ENCODE measurements at places on chromosomes 6 and 20.

DNA sequence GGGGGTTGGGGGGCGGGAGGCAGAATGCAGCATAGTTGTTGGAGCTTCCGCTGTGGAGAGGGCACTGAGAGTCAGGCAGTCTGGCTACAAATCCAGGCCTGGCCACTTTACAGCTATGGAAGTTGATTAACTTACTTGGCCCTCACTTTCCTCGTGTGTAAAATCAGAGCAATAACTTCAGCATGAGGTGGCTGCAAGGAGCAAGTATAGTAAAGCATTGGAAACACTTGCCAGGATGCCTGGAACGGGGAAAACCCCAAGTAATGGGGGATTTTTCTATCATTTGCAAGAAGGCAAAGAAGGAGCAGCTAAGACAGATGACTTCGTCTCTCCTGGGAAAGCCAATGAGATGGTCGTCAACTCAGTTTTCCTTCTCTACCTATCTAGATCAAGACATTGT is 35.8 kb downstream of the AGPAT4 start:
- DNase-seq, result no peak

DNA sequence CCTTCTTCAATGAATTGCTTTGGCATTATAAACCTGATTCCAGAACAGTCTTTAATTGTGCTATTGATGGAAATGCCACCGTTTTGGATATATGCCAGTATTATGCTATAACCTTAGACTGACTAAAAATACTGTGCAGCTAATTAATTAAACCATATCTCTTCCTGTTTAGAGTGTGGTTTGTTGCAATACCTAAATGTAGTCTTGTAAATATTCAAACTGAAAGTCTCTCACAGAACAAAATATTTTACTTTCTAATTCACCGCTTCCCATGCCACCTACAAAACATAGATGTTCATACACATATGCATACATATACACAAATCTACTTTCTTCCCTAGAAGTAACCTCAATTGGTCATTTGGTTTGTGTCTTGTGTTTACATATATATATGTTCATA is 126.6 kb downstream of the SIM1 start:
- DNase-seq, result no peak

GRCh38 chr6:41589223-41589622 is 43.0 kb downstream of the FOXP4 start:
- DNase-seq, result no peak

- DNase-seq, result no peak
Observed at GRCh38 chr6:57108691-57109090, 18.7 kb downstream of the ZNF451 start.

DNA sequence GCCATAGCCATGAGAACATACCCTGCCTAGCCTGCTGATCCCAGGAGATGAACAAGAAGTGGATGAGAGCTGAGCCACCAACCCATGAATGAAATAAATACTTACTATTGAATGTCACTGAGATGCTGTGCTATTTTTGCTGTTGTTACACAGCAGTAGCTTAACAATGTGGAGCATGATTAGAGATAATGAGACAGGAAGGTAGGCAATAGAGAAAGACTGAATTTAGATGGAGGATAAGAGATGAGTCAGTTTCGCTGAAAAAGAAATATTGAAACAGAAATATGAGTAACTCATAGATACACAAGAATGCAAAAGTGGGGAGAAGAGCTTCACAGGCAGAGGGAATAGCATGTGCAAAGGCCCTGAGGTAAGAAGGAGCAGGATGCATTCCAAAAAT is 94.9 kb upstream of the TOP1 start:
- DNase-seq, result no peak

GRCh38 chr6:24376871-24377270 is 19.0 kb upstream of the DCDC2 start:
- DNase-seq, result no peak

- no peak for DNase-seq
Observed at GRCh38 chr6:91142154-91142553, 555.3 kb upstream of the MAP3K7 start.

GRCh38 chr6:158642097-158642601 is 2.4 kb downstream of the DYNLT1 start:
- no peak for DNase-seq

- DNase-seq, result no peak
Observed at GRCh38 chr20:59939879-59940128, 301 bp downstream of the PPP1R3D start.

- DNase-seq, result no peak
Observed at GRCh38 chr20:37948956-37949355, 46.0 kb downstream of the VSTM2L start.

GRCh38 chr6:123830120-123830519 is 26.5 kb downstream of the NKAIN2 start:
- no peak for DNase-seq

DNA sequence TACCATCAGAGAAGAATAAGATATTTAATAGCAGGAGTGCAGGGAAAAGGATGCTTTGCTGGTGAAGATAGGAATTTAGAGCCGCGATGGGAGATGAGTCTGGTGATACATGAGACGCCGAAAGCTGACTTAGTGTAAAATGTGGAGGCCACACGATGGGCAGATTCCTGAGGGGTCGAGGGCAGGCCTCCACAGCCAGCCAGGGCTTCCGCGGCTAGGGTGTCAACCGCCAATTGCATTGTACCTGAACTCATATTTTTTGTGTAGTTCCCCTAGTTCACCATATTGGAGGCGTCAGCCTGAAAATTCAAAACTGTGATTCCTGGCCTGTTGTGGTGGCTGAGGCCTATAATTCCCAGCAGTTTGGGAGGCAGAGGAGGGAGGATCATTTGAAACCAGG is 8.5 kb downstream of the ETV7 start:
- DNase-seq, result no peak

DNA sequence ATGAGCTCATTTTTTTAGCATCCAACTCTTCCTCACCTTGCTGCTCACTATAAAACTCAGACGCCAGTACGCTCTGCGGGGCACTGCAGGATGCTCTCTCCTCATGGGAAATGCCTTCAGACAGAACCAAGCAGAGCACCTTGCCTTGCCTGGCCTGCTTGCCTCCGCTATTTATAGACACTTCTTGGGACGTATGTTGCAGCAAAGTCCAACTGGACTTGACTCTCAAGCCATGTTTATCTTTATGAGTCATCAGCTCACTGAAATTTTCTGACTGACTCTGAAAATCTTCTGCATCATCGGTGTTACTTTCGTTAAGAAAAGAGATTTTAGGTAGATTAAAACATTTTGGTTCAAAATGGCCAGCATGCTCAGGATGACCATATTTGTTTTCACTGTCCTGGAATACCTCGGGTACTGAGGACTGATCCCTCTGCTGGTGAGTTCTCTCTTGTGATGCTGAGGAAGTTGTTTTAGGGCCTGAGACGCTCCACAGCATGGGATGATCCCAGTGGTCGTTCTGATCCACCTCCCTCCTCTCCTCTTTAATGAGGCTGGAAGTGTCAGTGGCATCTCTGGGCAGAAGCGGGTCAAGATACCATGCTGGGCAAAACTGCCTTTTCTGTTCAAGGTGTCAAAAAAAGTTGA is 204.5 kb downstream of the KIF16B start:
- DNase-seq, result no peak

DNA sequence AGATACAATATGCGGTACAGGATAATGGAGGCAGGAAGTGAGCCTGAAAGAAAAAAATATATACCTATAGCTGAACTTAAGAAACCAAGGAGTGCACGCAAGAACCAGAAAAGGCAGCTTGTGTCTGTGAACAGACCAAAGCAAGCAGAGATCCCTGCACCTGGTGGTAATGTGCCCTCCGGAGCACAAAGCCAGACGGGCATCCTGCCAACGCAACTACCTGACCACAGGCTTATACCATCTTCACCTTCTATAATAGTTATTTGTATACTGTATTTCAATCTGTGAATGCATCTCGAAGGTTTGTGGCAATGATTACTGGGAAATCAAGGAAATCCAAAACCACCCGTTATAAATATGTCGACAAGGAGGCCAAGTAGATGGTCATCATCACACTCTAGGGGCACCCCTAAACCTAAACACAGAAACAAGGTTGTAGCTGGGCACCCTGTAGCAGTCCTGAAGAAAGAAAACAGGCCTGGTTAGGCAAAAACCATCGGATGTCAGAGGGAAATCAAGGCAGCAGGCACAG is 801 bp downstream of the FBXL4 start:
- peak; percentile 22 for DNase-seq

DNA sequence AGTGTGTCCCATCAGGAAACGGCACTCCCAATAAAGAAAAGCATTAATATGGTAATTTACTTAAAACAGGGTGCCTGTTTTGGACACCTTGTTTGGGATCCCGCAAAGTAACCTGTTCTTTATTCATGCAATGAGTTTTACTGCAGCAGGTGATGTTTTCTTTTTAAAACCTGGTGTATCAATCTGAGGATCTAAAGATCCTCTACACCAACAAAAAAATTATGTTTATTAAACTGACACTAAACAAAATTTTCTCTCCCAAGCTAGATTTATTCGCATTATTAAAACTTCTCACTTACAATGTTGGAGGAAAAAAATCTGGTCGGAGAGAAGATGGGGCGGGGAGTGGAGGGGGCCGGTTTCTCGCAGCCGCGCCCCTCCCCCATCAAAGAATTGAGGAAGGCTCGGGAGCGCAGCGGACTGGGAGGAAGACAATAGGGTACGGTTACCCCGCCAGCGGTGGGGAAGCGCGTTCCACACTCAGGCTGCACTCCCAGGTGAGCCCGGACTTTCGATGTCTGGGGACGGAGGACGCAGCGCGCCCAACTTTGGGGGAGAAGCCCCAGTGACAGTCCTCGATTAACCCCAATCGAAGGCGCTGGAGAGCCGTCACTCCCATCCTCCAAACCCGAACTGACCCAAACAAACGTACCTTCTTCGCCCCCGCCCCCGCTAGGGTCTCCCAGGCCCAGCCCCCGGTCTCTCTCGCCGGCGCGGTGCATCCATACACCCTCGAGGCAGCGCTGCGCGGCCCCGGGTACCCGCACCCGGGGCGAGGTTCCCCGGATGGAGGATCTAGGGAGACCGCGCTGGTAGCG is 1.3 kb downstream of the CD24 start:
- DNase-seq, result no peak

- DNase-seq, result no peak
Observed at GRCh38 chr6:166278579-166279392, 29.4 kb downstream of the PRR18 start.

GRCh38 chr6:4801491-4802110 is 25.4 kb downstream of the CDYL start:
- no peak for DNase-seq

DNA sequence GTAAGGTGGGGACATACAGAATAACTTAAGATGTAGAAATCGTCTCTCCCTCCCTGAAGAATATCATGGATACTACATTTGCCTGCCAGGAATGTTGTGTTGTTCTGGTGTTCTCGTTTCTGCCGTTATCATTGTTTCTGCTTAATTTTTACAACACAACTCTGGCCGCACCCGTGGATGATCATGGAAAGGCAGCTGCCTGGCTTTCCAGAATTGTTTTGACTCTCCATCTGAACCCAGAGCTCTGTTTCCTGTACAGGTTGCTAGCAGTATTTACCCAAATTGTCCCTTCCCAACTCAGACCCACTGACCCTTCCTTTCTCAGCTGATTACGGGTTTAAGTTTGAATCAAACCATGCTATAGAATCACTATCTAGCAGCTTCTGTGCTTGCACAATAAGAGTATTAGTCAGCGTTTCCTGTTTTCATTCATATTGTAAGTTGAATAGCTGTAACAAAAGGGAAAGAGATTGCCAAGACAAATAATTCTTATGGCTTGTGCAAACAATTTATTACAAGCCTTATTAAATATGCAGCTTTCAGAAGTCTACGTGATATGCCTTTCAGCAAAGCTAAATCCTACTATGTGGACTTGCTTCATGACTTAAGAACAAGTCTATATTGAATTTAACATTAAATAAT is 139.0 kb downstream of the MTHFD1L start:
- peak; percentile 67 for DNase-seq
